Neural crest cell (in vitro differentiated cells): ENCODE measurements at places on chromosomes 3 and 15.

DNA sequence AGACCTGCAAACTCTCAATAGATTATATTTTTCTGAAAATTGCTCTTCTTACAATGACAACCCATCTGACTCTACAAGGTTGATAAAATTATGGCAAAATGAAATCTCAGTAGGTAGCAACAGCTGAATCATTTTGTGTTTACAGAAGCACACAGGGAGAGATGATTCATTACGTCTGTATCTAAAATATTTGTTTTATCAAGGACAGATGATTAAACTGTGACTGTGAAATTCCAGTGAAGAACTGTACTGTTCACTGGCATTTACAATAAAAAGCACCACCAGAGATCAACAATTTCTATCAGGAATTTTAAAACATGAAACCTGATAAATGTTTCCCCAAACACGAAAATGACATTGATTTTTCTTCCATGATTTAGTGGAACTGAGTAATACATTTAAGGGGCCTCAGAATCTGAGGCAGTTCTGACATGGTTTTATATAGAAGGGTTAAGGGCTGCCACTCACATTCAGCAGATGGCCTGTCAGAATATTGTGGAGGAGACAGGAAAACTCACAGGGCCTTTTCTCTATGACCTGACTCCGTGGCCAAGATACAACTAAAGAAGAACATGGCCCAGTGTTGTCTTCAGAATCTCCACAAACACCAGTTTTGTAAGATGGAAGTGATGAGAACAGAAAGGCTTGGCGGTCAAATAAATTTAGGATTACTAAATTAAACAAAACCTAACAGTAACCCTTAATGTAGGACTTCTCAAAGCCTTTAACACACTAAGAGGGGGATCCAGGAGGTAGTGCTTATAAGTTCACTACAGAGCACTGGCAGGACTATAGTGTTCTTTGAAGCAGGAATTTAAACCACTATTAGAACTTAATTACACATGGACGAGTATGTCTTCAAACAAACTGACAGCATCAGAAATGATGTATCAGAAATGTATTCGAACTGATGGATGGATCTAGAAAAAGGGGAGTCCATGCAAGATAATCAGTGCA, 25.9 kb downstream of the RAD18 start:
- DNase-seq = no peak

DNA sequence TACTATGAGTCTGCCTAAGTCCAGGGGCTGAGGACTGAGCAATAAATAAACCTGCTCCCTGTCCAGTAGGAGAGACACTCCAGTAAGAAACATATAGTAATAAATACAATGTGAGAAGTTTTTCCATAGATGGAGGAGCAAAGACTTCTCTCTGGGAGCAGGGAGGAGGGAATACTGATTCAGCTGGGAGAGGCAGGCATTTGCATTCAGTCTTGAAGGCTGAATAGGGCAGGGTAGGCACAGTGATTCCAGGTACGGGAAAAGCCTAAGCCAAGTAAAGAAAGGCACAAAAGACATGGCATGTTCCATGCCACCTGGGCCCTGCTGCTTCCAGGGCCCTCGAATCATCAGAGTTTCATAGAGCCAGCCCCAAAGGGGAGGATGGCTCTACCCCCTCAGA, 59.6 kb upstream of the GLCE start:
- no peak for DNase-seq

DNA sequence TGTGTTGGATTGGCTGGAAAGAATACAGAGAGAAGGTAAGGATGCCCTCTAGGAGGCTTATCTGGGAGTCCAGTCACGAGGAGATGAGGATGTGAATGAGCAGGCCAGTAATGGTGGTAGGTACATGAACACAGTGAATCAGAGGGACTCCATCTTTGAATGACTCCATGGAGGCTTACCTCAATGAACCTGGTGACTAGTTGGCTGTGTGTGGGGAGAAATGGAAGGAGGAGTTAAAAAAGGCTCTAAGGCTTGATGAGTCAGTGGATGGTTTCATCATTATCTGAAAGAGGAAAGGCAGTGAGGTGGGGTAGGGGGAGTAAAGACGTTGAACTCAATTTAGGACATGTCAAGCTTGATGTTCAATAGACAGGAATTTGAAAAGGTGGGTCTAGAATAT, 61.1 kb downstream of the KCNAB1 start:
- no peak for DNase-seq

- DNase-seq = no peak
Observed at GRCh38 chr3:9161811-9162210, 87.6 kb downstream of the SRGAP3 start.

GRCh38 chr3:26636096-26636727, 13.6 kb downstream of the LRRC3B start:
- no peak for DNase-seq

DNA sequence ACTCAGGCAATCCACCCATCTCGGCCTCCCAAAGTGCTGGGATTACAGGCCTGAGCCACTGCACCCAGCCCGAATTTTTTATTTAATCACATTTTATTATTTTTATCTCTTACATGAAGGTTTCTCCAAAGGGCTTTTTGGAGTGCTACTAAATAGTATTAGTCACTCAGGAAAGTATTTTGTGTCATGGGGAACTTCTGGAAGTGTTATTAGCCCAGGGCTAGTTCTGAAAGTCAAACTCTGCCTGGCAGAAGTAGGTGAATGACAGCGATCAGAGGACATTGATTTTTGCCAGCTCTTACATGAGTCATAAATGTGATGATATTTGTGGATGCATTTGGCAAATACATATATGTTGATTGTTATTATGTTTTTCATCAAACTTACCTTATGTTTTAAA, 48.7 kb downstream of the ZPLD1 start:
- DNase-seq = no peak

DNA sequence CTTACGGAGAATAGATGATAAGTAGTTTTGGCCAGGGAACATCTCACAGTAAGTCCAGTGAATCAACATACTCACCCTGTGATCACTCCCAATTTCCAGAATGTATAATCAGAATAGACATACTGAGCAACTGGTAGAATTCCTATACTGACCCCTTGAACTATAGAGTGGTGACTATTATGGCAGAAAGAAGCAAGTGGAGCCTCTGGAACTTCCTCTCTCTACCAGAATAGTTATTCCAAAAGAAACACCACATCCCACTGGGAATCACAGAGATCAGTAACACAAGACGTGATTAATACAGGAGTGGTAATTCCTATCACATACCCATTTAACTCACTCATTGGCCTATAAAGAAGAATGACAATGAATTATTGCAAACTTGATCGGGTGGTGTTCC, 50.1 kb upstream of the TRIM42 start:
- DNase-seq = no peak

DNA sequence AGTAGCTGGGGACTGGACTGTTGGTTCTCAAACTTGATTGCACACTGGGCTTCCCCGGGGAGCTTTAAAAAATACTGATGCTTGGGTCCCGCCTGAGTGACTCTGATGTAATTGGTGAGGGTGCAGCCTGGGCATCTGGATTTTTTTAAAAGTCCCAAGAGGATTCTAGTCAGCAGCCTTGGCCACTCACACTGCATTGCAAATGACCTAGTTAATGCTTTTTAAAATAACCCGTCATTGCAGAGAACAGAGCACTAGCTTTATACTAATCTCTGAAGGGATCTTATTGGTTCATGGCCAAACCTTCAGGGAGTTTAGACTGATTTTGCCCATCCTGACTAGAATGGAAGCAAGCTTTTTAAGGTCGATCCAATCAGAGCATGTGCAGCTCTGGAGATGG, 310.6 kb upstream of the PROK2 start:
- no peak for DNase-seq

GRCh38 chr3:140505213-140505612, 172.7 kb upstream of the TRIM42 start:
- peak; percentile 2 for DNase-seq

- DNase-seq = no peak
Observed at GRCh38 chr15:63403254-63403945, 21.8 kb upstream of the CA12 start.

DNA sequence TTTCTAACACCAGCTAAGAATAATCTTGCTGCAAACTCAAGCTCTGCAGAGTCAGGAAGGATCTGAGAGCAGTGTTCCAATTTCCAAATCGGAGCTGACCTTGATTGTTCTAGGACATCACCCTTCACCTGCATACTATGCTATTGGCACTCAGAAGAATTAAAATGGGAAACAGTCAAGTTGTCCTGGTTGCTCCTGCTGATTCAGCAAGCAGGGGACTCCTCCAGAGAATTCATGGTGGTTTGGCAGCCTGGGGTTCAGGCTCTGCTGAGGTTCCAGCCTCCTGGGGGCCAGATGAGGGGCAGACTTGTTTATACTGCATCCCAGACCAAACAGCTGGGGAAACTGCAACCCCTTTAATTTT, 213.7 kb upstream of the ADAMTS9 start:
- no peak for DNase-seq

DNA sequence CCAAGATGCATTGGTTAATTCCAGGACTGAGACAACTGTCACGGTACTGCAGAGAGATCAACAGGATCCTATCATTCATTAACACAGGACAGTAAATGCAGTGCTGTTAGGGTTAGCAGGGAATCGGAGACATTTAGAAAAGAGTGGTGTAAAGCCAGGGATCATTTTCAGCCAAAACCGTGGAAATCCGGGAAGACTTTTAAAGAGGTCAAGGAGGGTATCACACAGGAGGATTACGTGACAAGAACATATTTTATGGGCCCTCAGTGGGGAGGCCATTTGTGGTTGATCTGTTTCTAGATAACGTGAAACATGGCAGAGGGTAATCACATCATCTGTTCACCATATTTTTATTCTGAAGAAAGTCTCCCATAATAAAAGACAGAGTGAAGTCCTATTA, 216.1 kb downstream of the PTPRG start:
- no peak for DNase-seq
